ENCODE measurements at places on chromosomes 5 and 9.

- no peak for DNase-seq
Observed at GRCh38 chr5:144352330-144352729, 181.7 kb downstream of the KCTD16 start.

- no peak for DNase-seq
Observed at GRCh38 chr5:120241400-120241799, 222.7 kb upstream of the PRR16 start.

DNA sequence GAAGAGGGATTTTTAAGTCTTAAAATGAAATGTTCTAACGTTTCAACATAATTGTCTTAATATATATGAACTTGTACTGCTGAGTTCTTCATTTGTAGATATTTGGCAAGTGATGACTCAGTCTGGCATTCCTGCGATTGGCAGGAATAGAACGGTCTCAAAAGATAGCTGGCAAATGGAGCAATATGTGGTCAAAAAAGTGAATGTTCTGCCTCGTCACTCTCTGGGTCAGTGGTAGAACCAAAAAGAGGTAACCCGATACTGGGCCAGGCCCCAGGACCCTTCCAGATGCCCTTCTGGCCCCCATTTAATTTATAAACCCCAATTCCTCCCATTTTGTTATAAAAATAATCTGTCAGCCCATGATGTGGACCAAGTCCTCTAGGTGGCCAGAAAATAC is 39.2 kb downstream of the ZNF366 start:
- peak; percentile 45 for DNase-seq

- no peak for DNase-seq
Observed at GRCh38 chr5:116892993-116893392, 318.4 kb upstream of the SEMA6A start.

GRCh38 chr9:30140407-30140806 is 2244.0 kb upstream of the ACO1 start:
- DNase-seq = no peak

- DNase-seq = no peak
Observed at GRCh38 chr9:123418052-123418430, 62.0 kb downstream of the CRB2 start.

- DNase-seq = no peak
Observed at GRCh38 chr9:81162361-81162760, 527.0 kb downstream of the TLE1 start.

GRCh38 chr5:55591686-55592085 is 56.9 kb upstream of the PLPP1 start:
- DNase-seq = no peak

GRCh38 chr5:167014401-167015056 is 1276.9 kb upstream of the WWC1 start:
- no peak for DNase-seq

DNA sequence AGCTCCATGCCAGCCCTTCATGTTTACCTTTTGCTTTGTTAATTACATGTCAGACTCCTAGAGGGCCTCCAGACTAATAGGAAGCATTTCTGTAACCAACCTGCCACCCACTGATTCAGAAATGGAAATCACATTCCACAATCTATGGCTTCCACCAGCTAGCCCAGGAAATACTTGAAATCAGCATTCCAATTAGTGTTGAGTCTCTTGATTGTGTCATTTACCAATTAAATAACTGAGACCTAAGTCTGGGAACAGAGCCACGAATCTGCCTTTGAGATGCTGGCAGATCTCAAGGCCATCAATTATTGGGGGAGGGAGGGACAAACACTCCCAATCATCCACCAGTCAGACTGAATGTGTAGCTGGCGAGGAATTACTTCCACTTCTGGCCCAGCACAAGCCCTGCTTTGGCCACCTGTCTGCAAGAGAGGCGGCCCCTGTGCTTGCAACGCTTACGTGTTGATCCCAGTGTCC is 27.4 kb upstream of the SAP30L start:
- DNase-seq = no peak

DNA sequence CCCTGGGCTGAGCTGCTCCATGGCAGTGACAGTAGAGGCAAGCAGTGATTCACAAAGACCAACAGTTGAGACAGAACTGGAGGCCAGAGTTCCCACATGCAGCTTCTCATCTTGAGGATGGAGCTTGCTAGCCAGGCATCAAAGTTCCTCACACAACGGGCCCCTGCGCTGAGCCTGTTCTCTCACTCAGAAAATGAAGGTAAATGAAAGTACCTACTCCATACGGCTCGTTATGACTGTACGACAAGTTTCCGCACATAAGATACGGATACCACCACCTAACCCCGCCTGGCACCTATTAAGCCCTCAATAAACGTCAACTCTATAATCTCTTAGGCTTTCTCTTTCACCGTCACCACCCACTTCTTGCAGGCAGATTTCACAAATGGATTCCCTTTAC is 12.9 kb downstream of the NOL6 start:
- no peak for DNase-seq

- peak; percentile 46 for DNase-seq
Observed at GRCh38 chr5:87121304-87122150, 146.2 kb upstream of the RASA1 start.

DNA sequence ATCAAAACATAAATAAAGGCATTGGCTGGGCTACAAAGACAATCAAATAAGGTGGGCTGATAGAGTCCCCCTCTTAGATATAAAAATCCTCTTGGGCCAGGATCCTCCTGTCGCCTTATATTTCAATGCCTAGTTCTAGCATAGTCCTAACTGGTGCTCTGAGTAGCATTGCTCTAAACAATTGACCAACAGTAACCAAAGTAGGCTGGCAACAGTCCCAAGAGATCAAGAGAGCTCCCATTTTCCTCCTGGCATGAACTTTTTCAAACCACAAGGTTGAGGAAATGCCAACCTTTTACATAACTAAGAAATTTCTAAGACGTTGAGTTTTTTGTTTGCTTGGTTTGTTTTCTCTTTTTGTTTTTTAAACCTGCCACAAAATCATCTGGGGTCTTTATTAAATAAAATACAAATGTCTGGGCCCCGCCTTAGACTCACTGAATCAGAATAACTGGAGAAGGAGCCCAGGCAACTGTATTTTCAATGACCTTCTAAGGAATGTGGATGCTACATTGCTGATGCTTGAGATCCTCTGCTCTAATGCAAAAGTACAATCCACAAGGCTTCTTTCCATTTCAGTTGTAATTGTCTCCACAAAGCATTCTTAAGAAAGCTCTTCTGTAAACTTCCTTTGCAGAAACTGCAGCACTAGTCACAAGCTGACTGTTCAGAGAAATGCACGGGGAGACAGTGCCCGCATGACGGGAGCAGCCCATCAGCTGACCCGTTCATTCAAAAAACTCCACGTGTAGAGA is 2.9 kb downstream of the SLC45A2 start:
- peak; percentile 27 for DNase-seq

DNA sequence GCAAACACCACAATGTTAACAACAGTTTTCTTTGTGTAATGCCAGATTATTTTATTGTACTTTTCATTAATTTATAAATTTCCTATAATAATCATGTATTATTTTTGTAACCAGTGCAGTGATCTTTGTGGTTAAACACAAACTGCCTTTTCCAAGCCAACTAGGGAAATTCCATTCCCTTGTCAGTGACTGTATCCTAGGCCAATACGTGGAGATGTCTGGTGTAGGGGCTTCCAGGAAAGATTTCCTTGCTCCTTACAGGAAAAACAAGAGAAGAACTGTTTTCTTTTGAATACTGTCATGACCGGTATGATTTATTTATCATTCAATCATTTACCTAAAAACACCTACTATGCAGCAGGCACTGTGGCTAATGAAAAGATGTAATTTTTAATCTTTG is 31.4 kb downstream of the FANCC start:
- peak; percentile 38 for DNase-seq

- no peak for DNase-seq
Observed at GRCh38 chr5:37701868-37702267, 138.0 kb downstream of the GDNF start.

- no peak for DNase-seq
Observed at GRCh38 chr5:149360272-149360671, 2.4 kb downstream of the PCYOX1L start.

DNA sequence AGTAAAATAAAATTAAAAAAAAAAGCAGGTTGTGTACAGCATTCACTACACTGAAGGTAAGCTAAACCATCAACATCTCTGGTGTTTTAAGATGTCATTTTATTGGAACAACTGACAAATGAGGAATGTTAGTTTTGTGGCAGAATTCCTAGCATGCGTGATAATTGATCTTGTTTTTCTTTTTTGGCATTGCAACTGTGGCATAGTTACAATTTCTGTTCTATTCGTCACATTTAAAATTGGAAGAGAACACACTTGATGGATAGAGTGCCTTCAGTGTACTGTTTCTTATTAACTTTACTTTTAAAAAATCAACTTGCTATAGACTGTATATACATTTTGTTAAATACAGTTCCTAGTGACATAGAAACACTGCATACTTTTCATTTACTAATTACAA is 43.6 kb upstream of the TNFSF15 start:
- DNase-seq = peak; percentile 23

DNA sequence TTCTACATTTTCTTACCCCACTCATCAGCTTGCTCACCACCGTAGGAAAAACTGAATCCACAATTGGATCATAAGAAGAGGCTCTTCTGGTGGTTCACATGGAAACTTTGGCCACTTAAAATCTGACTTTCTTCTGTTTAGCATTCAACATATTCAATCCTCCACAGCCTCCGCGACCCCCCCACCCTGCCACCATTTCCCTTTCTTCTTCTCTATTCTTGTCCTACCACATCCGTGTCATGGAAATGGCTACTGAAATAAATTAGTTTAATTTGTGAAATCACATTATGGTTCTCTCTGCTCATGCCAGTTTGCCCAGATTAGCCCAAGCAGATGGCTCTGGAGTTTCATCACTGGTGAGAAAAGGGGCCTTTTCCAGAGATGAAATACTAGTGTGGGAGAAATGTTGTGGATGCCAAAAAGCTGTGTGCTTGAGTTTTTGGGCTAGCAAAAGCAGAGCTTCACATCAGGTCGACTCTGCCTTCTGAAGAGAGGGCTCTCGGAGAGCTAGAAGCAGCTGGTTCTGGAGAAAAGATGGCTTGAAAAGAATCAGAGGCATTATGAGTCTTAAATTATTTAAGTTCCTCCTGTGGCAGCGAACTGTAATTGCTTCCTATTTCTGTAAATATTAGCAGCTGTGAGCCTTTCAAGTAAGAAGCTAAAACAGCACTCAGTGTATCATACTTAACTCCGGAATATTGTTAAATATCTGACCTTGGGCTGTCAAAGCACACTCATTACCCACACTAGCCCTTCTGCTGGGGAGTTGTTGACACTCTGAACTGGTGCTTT is 107.1 kb downstream of the MAT2B start:
- no peak for DNase-seq

GRCh38 chr5:52963636-52964035 is 25.5 kb upstream of the ITGA2 start:
- no peak for DNase-seq

DNA sequence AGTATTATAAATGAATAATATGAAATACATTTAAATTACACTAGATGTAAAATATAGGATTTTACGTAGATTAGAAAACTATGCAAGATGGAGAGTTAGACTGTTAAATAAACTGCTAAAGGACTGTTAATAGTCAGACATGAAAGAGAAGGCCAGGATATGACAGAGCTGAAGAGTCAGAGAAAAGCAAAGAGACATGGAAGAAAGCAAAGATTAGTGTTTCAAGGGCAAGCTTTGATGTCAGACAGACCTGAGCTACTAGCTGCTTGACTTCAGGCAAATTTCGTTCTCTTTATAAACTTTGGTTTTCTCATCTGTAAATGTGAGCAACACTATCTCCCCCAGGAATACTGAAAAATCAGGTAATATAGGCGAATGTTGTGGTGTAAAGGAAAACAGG is 161.3 kb downstream of the RAPGEF6 start:
- DNase-seq = no peak

- DNase-seq = no peak
Observed at GRCh38 chr9:134486596-134486995, 155.0 kb upstream of the COL5A1 start.

DNA sequence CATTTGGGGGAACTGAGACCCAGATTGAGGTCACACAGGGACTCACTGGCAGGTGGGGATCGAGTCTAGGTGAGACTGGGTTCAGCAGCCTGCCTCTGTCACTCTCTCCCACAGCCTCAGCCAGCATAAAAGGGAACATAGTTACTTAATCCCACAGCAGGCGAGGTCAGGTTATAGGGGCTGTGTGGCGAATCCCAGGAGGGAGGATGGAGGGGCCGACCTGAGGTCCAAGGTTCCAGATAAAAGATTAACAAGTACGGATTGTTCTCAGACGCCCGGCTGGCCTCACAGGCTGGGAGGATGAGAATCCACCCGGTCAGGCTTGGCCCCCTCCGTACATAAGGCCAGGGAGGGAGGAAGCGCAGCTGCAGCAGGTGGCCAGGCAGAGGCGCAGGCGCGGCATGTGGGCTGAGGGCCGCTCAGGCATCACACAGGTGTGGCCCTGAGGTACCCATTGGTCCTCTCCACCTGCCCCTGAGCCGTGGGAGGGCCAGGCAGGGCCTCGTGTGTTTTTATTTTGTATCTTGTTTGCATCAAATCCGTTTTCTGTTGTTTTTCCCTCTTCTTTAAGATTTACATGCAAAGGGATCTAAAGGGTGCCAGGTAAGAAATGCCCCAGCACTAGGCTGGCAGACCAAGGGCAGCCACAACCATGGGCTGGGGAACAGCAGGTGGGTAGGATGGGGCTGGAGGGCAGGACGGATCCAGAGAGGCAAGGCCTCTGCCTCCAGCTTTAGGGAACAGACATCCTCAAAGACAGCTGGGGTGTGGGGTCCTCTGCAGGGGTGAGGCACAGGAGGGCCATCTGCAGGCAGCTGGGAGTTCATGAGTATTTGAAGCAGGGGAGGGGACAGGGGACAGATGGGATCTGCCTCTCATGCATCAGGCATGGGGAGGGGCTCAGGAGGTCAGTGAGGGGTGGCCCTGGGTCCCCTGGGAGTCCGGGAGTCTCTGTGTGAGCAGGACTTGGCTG is 3.6 kb downstream of the SUSD3 start:
- no peak for DNase-seq

GRCh38 chr5:131067636-131068035 is 97.4 kb downstream of the HINT1 start:
- DNase-seq = no peak

DNA sequence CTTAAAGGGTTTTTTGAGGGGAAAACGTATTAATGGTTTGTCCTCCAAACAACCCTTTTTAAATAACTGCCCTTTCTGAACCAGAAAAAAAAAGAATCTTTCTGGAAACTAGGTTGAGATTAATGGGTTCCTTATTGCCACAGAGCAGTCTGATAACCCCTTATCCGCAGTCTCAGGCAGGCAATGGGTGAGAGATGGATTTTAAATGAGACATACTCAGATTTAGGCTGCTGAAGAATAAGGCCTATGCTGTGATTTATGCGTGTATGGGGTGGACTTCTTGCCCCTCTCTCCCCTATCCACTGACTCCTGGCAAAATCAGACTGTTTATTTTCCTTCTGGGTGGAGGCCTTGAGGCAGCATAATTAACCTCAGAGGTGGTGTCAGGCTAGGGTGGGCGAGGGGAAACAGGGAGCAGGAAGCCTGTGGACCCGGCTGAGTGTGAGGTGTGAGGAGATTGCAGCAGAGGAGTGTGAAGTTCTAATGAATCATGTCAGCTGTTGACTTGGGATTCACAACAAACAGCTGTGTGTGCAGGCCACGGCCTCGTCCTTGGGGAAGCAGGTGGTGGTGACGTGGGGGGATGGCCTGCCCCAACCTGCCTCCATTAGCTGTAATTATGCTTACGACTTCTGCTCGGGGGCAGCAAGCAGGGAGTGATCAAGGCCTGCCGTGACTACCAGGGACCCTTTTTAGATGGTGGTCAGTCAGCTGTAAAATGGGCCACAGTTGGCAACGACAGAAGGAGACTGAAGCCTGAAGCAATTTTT is 196.4 kb downstream of the SEMA6A start:
- no peak for DNase-seq
